Activated T-cell treated with anti-CD3 and anti-CD28 coated beads, Interleukin-2, amount 50 U/mL, for 72 hours (primary cell): ENCODE measurements at places on chromosomes 4 and X. TPM values are rescaled to one million over a fixed set of nuclear protein-coding genes. Genes with fewer than 3 reads are reported as not detected.

- no peak for DNase-seq
Observed at GRCh38 chr4:148786699-148787098, 344.5 kb upstream of the NR3C2 start.

DNA sequence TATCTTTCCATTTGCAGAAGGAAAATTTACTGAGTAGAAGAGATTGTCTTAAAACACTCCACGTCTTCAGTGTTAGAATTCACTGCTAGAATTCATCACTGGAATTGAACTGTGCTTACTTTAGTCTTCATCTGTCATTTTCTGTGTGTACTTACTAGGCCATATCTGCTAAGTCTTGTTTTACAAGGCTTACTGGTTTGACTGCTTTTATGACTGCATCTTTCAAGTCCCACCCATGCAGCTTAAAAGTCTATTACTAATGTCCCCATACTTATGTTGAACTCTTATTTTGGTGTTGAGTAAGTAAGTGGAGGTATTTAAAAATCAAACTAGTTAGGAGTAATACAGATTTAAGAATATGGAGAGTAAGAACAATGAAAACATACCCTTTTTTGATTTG is 14.6 kb downstream of the CLCN3 start:
- DNase-seq, result no peak

- DNase-seq, result no peak
Observed at GRCh38 chrX:85627363-85627762, 247.9 kb upstream of the POF1B start.

- no peak for DNase-seq
Observed at GRCh38 chr4:100742045-100742444, 224.2 kb upstream of the EMCN start.

GRCh38 chrX:1071351-1071750 is 141.1 kb downstream of the CRLF2 start:
- DNase-seq, result no peak

GRCh38 chrX:33065415-33065814 is 145.9 kb downstream of the DMD start:
- DNase-seq, result no peak

DNA sequence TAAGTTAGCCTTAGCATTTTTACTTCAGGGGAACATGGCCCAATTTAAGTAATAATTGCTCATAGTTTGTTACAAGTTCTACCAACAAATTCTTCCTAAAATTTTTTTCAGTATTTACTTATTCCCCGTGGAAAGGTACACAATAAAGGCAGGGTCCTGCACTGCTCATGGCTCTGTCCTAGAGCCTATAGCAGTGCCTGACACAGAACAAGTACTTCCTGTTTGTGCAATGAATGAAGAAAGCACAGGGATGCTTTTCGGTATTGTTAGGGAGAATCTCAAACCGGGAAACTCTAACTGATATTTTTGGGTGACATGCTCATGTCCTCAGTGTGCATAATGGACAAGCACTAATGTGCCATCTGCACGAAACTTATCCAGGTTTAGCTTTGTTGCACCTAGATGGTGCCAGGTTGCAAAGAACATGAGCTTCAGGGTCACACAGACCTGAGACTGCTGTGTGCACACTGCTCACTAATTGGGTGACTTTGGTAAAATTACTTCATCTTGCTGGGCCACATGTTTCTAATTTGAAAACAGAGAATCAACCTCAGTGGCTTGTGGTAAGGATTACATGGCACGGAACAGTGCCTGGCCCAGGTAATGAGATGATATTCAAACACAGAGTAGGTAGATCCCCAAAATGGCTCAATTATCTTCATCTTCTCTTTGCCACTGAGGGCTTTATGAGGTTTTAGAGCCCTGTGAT is 175.8 kb upstream of the NPY2R start:
- DNase-seq, result no peak

GRCh38 chrX:13179100-13179499 is 134.7 kb upstream of the FAM9C start:
- DNase-seq, result no peak

DNA sequence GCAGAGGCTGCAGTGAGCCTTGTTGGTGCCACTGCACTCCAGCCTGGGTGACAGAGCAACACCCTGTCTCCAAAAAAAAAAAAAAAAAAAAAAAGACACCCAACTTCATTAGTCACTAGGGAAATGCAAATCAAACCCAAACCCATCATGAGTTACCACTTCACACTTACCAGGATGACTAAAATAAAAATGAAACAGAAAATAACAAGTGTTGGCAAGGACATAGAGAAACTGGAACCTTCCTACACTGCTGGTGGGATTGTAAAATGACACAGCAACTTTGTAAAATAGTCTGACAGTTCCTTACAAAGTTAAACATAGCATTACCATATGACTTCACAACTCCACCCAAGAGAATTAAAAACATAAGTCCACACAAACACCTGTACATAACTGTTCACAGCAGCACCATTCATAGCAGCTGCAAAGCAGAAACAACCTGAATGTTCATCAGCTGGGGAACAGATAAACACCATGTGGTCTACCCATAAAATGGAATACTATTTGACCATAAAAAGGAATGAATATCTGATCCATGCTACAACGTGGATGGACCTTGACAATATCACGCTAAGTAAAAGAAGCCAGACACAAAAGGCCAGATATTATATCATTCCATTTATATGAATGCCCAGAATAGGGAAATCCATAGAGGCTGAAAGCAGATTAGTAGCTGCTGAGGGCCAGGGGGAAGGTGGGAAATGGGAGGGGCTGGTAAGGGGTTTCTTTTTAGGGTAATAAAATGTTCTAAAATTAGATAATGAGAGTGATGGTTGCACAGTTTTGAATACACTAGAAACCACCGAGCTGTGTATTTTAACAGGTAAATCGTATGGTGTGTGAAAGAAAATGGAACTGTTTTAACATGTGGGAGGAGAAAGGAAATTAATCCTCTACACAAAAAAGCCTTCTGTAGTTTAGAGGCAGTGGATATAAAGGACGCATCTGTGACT is 18.3 kb downstream of the CD99L2 start:
- DNase-seq, result peak; percentile 4

GRCh38 chr4:183635741-183636140 is 23.2 kb downstream of the RWDD4 start:
- no peak for DNase-seq

GRCh38 chr4:189001283-189001970 is 862.2 kb downstream of the TRIML1 start:
- no peak for DNase-seq

- DNase-seq, result no peak
Observed at GRCh38 chr4:143356493-143356892, 19.8 kb downstream of the GAB1 start.

DNA sequence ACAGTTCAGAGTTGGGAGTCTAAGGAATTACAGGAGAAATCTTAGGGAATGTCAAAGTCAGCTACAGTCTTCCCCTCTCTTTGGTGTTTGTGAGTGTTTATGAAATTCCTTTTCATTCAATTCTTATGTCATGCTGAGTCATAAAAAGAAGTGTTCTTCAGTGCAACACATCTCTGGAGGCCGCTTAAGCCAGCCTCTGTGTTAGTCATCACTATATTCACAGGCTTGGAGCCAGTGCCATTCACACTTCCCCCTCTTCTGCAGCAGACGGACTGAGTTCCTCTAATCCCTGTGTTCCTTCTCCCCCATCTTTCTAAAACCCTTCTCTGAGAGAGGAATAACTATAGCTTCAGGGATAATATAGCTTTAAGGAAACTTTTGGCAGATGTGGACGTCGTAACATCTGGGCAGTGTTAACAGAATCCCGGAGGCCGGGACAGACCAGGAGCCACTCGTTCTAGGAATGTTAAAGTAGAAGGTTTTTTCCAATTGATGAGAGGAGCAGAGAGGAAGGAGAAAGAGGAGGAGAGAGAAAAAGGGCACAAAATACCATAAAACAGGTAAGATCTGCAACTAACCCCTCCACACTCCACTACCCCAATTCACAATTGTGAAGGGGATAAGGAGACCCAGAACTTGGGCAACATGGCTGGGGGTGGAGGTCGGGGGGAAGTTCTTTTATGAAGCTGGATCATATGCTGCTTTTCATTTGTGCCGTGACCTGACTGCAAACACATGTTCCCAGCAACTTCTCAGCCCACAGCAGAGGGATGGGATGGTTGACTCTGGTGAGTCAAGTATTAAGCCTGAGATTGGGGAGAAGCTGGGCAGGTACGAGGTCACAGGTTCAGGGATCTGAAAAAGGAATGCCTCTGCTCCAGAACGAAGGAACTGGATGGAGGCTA is at the start of gene SRPX2:
SRPX2 (plus strand) TSS at position 244 of the 905 bp plus-strand sequence. CDS start 2,124 bp downstream, outside the sequence.
- no peak for DNase-seq

GRCh38 chr4:152045807-152046571 is 285.2 kb upstream of the GATB start:
- peak; percentile 19 for DNase-seq

GRCh38 chr4:139767168-139767567 is 101.5 kb downstream of the MGST2 start:
- no peak for DNase-seq

The PAGE2 gene
- not detected for total RNA-seq

The FGFRL1 gene
- total RNA-seq, result 18.6 TPM

The GNL3L gene
- total RNA-seq, result 49.4 TPM

The RTL9 gene
- total RNA-seq, result 0.14 TPM

The NWD2 gene
- not detected for total RNA-seq

The PDGFRA gene
- total RNA-seq, result 0.43 TPM
